ENCODE measurements at places on chromosomes 1 and 21.

DNA sequence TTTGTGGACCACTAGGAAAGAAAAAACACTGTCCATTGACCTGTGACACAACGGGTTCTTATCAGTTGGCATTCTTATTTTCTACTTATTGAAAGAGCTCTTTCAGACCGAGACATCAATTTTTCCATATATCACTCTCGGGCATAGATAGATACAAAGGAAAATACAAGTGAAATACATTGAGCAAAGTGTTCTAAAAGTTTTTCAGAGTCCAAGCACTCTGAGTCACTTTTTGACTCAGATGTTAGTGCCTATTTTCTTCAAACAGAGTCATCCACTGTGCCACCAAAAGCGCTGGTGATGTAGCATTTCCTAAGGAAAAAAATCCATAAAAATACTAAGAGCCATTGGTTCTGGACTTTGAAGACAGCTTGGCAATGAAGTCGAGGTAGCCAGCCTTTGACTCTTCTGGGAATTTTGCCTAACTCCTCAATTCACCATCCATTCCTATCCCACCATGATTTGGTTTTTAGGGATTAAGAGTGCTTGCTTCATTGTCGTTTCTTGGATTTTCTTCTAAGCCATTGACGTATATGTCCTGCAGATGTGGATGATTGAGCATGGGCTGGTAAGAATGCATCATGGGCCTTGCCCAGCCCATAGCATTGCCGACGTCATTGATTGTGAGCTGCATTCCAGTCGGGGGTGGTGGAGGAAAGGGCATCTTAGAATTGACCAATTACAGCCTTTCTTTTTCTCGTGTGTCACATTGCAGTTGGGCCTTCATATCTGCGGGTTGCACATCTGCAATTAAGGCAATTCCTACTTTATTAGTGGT lies 10.6 kb downstream of the GALNT2 start:
- no peak for DNase-seq

DNA sequence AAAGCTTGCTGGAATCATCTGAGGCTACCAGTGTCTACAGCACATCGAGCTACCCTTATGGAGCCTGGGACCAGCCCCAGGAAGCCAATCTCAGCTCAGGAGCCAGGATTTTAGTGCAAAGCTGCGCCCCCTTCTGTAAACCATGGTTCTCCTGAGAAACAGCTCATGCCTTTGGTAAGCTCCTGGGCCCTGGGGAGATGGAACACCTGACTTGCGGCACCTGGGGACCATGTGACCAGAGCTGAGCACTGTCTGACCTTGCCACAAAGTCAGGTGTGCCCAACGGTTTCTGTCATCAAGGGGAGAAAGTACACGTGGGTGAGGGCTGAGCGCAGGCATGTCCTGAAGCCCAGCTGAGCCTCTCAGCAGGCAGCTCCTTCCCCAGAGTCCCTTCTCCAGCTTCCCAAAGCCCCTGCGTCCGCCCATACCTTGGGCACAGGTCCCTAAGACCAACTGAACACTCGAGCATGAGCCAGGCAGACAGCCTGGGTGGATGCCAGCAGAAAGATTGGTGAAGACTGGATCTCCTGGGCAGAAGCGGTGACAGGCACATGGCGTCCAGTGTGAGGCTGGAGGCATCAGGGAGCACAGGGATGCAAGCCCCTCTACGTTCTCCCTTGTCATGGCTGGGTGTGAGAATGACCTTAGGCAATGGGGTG lies 57.9 kb upstream of the TENT5B start:
- DNase-seq, result peak; percentile 68

GRCh38 chr1:204044448-204044847 lies 28.5 kb upstream of the SOX13 start:
- DNase-seq, result no peak

DNA sequence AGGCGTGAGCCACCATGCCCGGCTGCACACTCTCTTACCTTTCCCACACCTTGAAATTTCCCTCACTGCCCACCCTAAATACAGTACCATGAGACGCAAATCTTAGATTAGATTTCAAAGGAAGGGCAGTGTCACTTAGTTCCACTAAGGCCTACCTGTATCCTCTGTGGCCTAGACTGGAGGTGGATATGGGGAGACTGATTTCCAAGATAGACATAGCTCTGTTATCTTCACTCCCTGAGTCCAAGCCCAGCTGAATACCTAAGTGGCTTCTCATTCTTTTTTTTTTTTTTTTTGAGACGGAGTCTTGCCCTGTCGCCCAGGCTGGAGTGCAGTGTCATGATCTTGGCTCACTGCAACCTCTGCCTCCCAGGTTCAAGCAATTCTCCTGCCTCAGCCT lies 89.0 kb downstream of the SLC16A1 start:
- no peak for DNase-seq

GRCh38 chr1:33443705-33444180 lies 12.8 kb upstream of the PHC2 start:
- no peak for DNase-seq

GRCh38 chr1:67939186-67939743 lies 106.0 kb upstream of the GNG12 start:
- DNase-seq, result no peak

DNA sequence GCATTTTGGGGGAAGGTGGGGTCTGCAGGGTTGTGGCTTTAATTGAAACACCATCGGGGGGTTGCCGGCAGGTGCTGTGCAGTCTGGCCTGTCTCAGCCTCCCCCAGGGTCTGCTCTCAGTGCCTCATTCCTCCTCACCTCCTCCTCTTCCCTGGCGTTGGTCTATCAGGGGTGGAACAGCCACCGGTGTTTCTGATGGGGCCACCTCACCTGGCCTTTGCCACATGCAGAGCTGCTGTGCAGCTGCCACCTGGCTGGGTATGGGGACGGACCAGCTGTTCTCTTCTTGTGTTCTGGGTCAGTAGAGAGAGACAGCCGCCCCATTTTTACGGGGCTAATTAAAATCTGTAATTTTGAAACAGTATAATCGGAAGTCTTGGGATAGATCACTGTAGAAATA lies 53.9 kb downstream of the SPSB1 start:
- no peak for DNase-seq

DNA sequence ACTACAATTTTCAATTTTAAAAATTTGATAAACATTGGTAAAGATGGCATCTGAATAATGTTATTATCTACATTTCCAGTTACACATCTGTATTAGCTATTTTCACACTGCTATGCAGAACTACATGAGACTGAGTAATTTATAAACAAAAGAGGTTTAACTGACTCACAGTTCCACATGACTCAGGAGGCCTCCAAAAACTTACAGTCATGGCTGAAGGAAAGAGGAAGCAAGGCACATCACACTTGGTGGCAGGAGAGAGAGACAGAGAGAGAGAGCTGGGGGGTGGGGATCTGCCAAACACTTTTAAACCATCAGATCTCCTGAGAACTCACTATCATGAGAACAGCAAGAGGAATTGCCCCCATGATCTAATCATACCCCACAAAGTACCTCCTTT lies 850.0 kb downstream of the LTN1 start:
- no peak for DNase-seq

DNA sequence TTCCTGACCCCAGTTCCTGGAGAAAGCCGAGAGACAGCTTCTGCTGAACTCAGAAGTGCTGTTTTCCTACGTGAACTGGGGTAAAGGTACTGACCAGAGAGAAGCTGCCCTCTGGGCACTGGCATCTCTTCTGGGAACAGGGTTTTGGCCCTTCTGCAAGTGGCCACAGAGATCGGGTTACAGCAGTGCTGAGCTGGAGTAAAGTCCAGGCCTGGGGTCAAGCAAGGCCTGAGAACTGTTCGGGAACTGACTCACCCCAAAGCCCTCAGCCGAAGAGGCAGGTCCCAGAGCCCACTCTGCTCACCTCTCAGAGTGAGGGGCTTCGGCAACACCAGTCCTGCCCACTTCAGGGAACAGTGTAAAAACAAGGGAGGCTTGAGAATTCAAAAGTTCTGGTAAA lies 177.2 kb upstream of the RUNX1 start:
- DNase-seq, result no peak

- no peak for DNase-seq
Observed at GRCh38 chr1:231065510-231066241, 25.6 kb upstream of the FAM89A start.

DNA sequence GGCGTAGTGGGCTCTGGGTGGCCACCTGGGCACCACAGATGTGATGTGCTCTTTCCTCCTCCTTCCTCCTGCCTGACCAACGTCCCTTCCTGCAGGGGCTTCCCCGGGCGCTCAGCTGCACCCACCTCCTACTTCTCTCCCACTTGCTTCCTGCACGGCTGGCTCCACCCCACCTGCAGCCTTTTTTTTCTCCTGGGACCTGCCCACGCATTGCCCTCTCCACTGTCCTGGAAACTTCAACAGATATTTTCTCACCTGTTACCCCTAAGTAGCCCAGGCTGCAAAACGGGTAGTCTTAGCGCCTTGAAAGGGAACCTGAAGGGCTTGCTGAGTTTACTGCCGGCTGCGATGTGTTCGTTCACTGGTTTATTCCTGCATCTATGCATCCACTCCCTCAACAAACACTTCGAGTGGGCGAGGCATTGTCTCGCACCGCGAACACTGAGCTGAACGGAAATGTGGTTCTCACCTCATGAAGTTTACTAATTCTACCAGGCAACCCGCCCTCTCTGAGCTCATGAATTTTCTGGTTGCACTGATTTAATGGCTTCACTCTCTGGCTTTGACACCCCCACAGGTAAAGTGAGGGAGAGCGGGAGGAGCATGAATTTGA lies 23.6 kb downstream of the ZBTB18 start:
- DNase-seq, result no peak

GRCh38 chr1:163874070-163874469 lies 552.3 kb downstream of the NUF2 start:
- DNase-seq, result no peak

DNA sequence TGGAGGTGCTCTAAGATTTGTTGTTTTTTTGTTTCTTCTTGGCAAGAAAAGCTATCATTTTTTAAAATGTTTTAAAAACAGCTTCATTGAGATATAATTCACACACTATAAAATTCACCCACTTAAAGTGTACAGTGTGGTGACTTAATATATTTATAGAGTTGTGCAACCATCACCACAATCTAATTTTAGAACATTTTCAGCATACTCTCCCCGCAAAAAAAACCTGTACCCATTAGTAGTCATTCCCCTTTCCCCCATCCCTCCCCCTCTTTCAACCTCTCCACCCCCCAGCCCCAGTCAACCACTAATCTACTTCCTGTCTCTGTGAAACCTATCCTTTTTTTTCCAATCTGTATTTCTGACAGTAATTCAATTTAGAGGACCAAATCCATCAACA lies 30.6 kb downstream of the ZC3H11B start:
- no peak for DNase-seq

GRCh38 chr1:154605534-154605933 lies 2.5 kb downstream of the ADAR start:
- no peak for DNase-seq

GRCh38 chr1:47523835-47524215 lies 86.0 kb downstream of the FOXD2 start:
- DNase-seq, result no peak

DNA sequence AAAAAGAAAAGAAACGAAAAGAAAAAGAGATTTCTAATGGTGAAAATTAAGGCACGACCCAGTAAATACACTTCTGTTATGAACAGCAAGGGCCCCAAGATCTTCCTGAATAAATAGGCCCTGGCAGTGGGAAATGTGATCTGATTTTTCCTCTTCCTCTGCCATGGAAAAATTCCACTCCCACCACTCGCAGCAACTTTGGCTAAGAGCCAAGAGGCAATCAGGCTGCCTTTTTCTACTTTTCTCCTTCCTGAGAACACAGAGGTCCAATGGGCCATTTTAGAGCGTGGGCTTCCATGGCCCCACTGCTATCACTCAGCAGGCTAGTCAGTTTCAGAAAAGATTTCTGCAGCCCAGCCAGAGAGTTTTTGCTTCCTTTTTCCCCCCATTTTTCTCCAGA lies 33.7 kb upstream of the AK4 start:
- peak; percentile 38 for DNase-seq

- no peak for DNase-seq
Observed at GRCh38 chr1:180462102-180462501, 40.3 kb downstream of the ACBD6 start.

DNA sequence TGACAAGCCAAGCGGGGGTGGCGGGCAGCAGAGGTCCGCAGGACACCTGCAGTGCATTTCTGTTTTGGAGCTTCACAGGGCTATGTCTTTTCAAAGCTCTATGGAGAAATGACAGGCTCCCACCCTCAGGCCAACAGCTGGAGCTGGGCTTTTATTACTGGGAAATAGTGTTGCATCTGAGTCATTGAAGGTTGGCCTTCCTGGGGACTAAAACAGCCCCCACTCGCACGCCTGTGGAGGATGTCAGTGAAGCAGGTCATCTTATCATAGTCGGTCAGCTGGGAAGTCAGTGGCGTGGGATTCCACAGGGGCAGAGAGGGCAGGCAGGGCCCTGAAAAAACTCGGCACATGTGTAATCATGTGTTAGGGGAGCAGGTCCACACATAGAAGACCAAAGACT lies 55.3 kb downstream of the NTPCR start:
- DNase-seq, result no peak

GRCh38 chr1:227786673-227787512 lies 28.6 kb upstream of the PRSS38 start:
- no peak for DNase-seq

GRCh38 chr1:16924919-16925477 lies 3.3 kb downstream of the CROCC start:
- DNase-seq, result no peak

- DNase-seq, result no peak
Observed at GRCh38 chr1:209095627-209096595, 487.6 kb upstream of the CAMK1G start.

DNA sequence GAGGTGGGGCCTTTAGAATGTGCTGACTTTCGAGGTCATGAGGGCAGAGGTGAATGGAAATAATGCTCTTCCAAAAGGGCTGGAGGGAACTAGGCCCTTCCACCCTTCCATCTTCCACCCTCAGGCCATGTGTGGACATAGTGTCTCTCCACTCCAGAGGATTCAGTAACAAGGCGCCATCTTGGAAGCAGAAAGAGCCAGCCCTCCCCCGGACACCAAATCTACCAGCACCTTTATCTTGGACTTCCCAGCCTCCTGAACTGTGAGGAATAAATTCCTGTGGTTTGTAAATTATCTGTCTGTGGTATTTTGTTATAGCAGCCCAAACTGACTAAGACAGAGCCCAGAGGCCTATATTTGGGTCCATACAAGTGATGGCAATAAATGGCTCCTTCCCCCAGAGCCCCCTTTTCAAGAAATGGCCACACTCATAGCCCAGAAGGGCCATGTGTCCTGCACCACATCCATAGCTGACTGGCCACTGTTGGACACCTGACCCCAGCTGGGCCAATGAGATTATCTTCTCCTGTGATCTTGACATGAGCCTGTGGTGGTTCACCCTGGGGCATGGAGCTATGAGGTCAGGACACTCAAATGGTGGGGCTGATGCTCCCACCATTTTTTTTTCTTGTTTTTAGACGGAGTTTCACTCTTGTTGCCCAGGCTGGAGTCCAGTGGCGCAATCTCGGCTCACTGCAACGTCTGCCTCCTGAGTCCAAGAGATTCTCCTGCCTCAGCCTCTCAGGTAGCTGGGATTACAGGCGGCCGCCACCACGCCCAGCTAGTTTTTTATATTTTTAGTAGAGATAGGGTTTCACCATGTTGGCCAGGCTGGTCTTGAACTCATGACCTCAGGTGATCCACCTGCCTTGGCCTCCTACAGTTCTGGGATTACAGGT lies 114.9 kb downstream of the RRAGC start:
- no peak for DNase-seq

All from NCI-H2171 (cell line).